ENCODE measurements at places on chromosomes 12 and 14.

DNA sequence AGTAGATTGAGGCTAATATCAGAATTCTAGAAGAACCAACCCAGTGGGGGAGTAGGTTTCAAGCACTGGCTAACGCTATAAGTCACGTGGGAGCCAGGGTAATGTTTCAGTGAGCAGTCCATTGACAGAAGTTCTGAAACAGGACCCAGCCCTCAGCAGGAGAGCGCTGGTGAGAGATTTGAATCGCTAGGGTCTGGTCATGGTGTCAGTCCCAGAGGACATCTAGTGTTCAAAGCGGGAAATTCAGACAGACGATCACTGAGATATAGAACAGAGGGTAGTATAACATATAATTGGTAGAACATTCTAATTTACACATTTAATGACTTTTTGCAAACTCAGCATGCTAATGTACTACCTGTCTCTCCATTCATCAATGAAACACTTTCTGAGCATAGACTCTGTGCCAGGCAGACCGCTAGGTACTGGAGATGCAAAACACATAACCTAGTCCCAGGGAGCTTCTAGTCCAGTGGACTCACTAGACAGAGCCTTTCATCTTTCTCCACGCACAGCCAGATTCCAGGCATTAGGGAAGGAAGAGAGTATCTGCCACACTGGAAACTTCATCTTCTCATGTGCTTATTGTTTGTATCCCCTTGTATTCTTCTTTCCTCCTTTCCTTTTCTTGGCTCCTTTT, 35.4 kb upstream of the RNASE3 start:
- DNase-seq = peak; percentile 44

DNA sequence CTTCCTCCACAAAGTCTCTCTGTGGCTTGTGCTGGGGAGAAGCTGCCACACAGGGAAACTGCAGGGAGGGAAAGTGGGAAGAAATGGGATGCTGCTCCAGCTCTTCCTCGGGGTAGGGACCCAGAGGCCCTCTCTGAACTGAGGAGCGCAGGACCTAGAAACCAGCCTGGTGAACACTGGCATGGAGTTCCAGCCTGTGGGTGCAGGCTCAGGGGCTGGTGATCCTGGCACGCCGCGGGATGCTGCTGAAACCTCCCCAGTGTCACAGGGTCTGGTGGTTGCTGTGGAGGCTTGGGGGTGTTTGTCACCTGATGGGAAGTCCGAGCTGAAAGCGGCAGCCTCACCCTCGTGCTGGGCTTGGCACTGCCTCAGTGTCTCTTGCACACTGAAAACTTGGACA, 5.2 kb upstream of the KRT75 start:
- DNase-seq = no peak

- no peak for DNase-seq
Measured at GRCh38 chr14:97021001-97021400, 223.8 kb downstream of the VRK1 start.

GRCh38 chr14:30648471-30648870, 26.4 kb downstream of the SCFD1 start:
- no peak for DNase-seq

DNA sequence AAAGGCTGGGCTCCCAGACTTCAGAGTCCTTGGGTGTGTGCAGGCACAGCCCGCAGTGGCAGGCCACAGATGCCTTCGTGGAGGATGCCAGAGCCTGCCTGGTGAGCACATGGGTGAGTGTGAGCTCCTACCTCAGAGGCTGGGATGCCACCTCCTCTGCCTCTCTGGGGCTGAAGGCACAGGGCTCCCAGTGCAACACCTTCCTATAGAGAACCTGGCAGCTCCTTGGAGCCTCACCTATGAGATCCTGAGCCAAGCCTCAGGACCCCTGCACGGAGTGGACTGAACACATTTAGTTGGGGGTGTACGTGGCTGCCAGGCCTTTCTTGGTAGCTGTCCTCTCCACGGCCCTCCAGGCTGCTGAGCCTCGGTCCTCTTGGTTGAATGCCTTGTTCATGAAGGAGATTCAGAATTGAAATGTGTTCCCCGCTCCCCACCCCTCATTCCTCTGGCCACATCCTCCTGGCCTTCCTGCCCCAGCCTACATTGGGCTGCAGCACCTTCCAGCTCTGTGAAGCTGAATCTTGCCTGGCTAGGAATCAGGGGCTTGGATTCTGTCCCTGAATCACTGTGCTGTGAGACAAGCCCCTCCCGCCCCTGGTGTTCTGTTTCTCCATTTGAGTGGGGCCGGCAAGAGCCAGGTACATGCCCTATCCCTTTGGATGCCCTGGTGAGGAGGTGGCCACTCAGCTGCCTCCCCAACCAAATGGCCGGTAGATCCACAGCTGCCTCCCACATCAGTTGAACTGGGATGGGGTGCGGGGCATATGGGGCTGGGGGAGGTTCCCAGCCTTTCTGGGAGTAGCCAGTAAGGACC, 38.7 kb upstream of the TRAF3 start:
- DNase-seq = no peak

DNA sequence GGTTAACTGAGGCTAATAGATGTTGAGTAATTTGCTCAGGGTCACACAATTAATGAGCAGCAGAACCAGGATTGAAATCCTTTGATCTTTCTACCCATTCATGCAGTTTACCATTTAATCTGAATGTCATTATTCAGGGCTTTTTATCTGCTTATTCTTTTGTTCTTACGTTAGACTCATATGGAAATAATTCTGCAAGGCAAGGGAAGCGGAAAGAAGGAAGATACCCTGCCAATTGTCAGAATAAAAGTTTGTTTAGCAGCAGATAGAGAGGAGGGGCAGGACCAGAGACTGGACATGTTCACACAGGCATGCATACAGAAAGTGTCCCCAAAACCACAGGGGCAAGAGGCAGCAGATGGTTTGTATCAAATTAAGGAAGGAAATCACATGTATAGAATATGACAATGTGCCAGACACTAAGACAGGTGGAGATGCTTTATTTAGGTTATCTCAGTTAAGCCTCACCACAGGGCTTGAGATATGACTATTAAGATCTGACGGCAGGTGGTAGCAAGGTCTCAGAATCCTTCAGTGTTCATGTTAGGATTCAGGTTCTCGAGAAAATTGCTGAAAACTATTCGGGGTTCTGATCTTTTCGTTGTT, 29.8 kb downstream of the BRMS1L start:
- DNase-seq = no peak

DNA sequence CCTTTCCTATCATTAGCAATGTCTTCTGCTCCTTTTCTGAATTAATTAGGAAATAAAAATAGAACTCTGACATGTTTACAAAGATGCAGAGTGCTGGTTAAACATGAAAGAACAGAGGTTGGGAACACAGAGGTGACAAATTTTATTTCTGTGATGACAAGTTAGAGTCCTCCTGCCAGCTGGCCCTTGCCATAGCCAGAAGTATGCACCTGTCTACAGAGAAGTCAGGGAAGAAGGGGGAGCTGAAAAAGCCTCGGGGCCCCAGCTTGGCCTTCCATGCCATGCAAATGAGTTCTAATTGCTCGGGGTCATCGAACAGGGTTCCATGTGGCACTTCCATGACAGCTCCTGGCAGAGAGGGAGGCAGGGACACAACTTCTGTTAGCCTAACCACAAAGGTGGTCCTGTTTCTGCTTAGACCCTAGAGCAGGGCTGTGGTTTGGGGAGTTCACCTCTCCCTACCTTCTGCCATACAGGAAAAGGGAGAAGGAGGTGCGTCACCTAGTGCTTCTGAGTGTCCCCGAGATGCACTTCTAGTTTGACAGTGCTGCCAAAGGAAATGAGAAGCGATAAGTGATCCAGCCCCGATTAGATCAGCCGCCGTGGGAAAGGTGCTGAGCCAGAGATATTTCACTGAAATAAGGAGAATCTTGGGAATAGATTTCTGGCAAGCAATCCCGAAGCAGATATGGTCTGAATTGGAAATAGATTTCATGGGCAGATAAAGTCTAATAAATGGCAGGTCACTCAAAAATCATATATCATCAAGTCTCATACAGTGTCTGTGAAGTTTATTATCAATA, 155.8 kb upstream of the FOXN3 start:
- no peak for DNase-seq

GRCh38 chr12:42588524-42589464, 752 bp downstream of the PRICKLE1 start:
- no peak for DNase-seq

DNA sequence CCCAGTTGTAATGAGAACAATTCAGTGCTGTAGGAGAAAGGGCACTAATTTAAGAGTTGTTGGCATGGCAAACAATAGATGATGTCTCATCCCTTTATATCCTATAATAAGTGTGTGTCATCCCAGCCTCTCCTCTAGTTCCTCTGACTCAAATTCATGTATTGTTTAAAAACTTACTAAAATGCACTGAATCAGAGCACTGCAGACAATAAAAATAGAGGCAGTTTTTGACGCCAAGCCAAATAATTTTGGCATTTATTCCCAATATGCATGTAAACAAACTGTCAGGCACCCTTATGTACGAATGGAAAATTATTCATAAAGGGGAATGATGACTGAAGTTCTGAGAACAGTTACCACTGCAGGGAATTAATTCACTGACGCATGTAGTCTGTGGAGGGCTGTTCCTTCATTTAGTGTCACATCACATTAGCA, 57.9 kb upstream of the TMX1 start:
- DNase-seq = no peak

DNA sequence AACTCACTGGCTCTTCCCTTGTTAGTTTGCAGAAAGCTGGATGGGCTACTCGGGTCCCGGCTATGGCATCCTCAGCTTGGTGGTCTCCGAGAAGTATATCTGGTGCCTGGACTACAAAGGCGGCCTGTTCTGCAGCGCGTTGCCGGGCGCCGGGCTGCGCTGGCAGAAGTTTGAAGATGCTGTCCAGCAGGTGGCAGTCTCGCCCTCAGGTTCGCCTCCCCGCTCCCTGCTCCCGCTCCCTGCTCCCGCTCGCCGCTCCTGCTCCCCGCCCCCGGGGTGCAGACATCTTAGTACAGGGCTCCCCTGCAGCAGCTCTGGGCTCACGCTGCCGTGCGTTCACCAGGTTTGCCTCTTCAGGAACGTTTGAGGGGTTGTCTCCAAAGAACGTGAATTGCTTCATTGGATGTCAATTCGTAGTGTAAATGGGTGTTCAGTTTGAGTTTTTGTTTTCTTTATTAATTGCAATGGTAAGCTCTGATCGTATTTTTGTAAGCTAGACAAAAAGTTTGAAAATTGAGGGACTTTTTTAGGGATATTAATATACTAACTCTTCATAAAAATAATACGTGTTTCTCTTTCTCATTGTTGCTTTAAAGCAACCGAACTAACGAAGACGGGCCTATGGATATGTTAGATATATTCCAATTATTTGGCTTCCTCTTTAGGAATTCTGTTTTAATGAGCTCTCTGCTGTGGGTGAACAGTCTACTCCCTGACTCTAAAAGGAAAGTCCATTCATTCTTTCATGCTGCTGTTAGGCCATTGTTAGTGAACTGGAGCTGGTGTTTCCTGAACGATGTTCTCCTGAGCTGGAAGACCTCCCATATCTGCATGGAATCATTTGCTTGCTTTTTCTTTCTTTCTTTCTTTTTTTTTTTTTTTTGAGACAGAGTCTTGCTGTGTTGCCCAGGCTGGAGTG, 71.3 kb downstream of the ANKRD9 start:
- peak; percentile 94 for DNase-seq

DNA sequence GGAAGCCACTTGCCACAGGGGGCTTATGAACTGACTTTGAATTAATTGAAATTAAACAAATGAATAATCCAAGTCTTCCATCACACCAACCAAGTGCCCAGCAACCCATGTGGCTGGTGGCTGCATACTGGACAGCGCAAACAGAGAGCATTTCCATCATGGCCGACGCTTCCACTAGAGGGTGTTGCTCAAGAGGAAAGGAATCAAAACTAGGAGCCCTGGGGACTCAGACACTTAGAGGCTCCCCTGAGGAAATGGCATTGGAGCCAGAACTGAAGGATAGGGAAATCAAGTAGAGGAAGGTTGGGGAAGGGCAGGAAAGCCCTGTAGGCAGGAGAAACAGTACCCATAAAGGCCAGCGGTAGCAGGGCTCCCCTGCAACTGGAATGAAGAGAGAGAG, 50.6 kb upstream of the NUAK1 start:
- DNase-seq = no peak

- no peak for DNase-seq
Measured at GRCh38 chr12:108446766-108447165, 68.3 kb upstream of the FICD start.

GRCh38 chr12:51922762-51923505, 15.6 kb downstream of the ACVRL1 start:
- peak; percentile 45 for DNase-seq

- DNase-seq = no peak
Measured at GRCh38 chr14:102095231-102095870, 8.5 kb upstream of the HSP90AA1 start.

DNA sequence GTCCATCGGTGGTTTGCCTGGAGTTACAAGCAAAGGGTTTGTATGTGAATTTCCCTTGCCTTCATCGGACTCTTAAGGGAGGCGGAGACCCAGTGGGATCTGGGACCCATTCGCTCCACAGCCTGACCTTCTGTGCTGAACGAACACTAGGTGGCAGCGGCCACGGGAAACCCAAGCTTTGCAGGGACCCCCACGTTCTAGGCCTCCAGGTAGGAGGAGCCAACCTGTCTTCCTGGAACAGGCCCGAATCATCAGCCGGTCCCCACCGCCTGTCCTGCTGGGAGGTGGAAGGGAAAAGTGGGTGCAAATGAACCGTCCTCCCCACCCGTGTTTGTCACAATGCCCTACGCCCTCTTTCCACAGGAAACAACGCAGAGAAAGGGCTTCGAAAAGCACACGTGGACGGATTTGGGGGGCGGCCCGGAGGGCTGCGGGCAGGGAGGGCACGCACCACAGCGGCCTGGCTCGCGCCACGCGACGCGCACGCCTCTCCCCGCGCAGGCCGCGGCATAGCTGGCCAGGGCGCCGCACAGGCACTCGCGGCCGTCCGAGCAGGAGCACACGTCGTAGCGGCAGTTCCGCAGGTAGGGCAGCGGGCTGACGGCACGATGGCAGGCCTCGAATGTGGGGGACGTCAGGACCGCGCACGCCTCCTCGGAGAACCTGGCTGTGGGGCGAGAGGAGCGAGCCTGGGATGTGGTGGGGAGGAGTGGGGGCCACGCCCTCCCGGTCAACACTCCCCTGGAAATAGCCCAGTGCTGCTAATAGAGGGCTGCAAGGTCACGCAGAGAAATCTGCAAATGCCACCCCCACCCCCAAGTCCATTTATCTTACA, 67.8 kb downstream of the VWF start:
- DNase-seq = no peak

GRCh38 chr12:16046266-16046665, 135.1 kb downstream of the DERA start:
- DNase-seq = no peak

DNA sequence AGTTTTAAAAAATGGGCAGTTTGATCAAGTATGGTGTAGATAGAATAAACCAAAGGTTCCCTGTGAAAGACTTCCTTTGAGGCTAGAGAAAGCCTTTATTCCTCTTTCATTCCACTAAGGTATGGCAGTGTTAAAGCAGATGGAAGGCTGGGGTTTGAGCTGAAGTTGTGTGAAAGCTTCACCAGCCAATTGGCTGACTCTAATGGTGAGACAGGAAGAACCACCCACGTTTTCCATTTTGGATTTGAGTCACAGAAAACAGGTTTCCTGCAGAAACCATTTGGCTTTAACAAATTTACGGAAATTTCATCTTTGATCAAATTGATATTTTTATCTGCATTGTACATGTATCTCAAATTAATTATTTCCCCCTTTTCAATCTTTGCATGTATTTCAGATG, 455.0 kb downstream of the PCNX1 start:
- DNase-seq = no peak

GRCh38 chr14:63039866-63040265, 5.4 kb downstream of the KCNH5 start:
- DNase-seq = no peak

Data from left colon (tissue), 2 donors.